Lower leg skin (tissue), 4 donors: ENCODE measurements at places on chromosomes 2 and 18.

GRCh38 chr2:159043710-159044109, 75.3 kb downstream of the TANC1 start:
- DNase-seq, result no peak

GRCh38 chr18:1840878-1841277, 730.4 kb downstream of the METTL4 start:
- DNase-seq, result no peak

DNA sequence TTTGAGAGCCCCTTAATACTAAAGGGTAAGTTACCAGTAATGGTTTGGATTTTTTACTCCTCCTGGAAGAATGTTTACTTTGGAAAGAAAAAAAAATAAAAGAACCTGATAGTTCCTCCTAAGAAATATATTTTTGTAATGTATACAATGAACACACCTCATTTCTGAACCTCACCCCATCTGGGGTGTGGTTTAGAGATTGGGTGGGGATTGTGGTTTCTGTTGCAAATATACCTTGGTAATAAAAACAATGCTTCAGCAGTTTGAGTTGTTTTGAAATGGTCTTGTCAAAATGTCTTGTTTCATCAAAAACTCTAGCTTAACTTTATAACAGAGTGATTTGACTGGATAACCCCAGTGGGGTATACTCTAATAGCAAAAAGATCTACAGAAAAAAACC, 448.9 kb upstream of the MEIS1 start:
- DNase-seq, result no peak

DNA sequence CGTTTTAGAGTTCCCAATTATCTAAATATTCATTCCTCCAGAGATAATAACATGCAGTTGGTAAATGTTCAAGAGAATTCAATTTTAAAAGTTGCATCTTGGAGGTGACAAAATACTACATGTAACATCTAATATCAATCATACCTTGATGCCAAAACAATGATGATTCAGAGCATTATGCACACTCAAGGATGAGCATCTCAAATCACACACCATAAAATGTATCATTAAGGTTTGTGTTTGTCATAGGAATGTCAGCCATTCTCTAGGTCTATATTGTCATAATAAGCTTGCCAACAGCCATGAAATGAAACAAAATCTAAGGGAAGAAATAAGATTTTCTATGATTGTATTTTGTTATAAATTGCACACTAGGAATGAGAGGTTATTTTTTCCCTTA, 1667.0 kb downstream of the DPP10 start:
- no peak for DNase-seq

GRCh38 chr2:238593236-238593635, 166.5 kb downstream of the ASB1 start:
- peak; percentile 34 for DNase-seq

GRCh38 chr18:58891776-58892175, 27.1 kb downstream of the ZNF532 start:
- no peak for DNase-seq

DNA sequence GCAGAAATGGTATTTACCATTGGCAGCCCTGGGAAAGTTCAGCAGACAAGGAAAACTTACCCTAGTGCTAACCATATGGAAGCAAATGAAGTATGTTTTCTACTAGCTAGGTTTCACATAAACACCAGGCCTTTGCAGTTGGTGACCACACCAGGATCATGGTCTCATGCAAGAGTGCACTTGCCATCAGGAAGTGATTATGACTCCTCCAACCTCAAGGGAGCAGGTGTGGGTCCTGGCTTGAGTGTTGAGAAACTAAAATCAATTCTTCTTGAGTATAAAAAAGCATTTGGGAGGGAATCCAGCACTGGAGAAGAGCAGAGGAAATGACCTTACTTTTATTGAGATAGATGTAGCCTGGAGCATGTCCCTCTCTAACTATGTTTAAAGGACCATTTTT, 56.8 kb upstream of the SPAG16 start:
- no peak for DNase-seq

DNA sequence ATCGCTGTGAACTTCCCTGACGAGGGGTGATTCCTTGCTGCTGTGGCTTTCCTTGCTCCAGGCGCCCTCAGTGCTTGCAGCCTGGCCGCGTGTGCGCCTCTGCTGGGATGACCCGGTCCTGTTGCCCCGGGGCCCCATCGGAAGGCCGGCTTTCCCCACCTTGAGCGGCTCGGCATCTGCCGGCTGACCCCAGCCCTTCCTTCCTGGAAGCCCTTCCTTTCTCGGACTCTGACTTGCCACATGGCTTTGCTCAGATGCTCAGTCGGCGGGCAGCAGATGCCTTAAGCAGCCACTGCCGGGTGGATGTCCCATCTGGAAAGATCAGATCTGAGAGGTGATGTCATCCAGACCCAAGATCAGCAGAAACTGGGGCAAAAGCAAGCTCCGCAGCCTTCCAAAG, 100.5 kb upstream of the ODC1 start:
- no peak for DNase-seq

DNA sequence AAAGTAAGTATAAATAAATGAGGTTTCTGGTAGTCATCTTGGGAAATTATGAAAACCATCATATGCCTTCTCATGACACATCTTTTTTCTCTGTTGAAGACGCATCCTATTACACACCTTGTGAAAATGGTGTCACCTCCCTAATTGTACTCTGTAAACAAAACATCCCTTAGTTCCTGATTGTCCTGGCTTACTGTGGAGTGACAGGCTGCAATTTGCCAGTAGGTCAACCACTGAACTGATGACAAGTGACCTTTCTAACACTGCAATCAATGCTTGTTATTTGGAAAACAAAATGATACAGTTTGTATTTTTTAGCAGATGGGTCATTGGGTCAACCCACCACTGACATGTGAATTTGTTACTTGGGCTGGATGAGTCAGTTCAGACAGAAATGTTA, 219.5 kb downstream of the PTPRM start:
- no peak for DNase-seq

DNA sequence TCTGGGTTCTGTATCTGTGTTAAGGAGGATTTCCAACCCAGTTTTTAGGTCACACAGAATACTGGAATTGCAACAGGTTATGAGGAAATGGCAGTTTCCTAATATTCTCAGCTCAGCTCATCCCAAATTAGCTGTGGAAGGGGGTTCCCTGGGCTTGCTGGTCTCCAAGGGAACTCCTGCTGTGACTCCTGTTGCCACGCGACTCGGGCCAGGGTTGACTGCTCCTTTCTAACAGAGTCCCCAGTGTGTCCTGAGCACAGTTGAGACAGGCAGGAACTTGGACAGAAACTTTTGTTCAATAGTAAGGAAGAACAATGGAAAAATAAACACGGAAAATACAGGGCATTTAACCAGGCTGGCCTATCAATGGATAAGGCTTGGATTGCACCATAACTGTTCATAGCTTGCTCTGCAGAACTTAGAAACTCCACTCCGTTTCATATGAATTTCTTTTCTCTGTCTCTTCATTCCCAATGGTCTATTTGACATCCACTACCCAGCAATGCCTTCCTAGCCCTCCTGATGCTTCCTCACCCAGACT, 3.8 kb upstream of the ROCK2 start:
- DNase-seq, result no peak

GRCh38 chr2:198657512-198658121, 800.1 kb downstream of the SATB2 start:
- no peak for DNase-seq

DNA sequence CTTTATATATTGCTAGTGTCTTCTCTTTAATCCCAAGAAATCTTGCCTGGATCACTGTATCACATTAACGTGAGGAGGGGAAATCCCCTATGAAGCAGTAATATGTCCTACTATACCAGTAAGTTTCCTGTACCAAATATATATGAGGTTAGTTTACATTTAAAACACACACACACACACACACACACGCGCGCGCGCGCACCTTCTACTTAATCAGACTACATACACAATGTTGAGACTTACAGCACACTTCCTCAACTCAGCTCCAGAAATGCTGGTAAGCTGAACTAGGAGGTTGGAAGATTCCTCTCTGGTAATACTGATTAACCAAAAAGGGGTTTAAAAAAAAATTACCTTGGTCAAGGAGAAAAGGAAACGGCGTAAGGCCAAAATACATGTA, 49.3 kb downstream of the USP34 start:
- no peak for DNase-seq

GRCh38 chr2:212173331-212173730, 365.3 kb downstream of the ERBB4 start:
- DNase-seq, result no peak

DNA sequence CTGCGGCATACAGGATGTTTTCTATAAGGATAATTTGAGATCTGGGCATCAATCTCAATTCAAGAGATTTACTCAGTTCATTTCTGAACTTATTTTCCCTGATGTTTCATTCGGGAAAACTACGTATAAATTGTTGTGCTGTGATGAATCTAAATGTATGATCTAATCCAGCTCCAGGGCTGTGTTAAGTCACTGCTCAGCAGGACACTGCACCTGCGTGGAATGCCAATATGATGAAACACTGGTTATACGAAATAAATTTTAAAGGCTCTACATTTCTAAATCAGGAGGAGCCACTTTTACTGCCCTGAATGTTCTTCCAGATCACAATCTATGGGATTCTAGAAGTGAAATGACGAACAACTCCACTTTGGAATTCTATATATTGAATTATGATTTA, 259.0 kb downstream of the HNMT start:
- no peak for DNase-seq

DNA sequence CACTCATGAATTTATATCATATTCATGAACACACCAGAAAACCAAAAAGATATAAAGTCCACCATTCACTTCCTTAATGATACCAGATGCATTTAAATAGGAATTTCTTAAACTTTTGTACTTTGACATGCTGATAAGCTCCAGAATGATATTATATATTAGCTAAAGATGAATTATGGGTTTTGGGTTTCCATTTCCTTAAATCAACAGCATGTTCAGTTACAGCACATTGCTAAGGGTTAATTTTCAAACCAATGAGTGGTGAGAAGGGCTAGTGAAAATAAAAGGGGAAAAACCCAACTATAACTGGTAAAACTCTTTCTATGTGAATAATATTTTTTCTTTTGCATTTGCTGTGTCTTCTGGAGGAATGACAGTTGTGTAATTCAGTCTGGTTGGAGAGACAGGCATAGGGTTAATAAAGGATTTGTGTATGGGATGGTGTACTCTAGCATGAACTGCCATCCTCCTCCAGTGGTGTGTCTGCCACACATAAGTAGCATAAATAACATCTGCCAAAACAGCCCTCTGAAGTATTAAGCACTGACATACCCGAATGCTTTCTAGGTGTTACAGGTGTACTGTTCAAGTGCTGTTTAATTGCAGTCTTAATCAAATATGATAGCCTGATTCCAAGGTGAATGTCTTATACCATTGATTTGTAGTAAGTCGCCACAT, 19.3 kb upstream of the CPS1 start:
- no peak for DNase-seq

- no peak for DNase-seq
Observed at GRCh38 chr2:133652398-133652797, 84.1 kb upstream of the NCKAP5 start.

- no peak for DNase-seq
Observed at GRCh38 chr2:62158444-62159121, 37.3 kb upstream of the B3GNT2 start.

GRCh38 chr2:30358351-30358750, 88.7 kb upstream of the LCLAT1 start:
- no peak for DNase-seq

DNA sequence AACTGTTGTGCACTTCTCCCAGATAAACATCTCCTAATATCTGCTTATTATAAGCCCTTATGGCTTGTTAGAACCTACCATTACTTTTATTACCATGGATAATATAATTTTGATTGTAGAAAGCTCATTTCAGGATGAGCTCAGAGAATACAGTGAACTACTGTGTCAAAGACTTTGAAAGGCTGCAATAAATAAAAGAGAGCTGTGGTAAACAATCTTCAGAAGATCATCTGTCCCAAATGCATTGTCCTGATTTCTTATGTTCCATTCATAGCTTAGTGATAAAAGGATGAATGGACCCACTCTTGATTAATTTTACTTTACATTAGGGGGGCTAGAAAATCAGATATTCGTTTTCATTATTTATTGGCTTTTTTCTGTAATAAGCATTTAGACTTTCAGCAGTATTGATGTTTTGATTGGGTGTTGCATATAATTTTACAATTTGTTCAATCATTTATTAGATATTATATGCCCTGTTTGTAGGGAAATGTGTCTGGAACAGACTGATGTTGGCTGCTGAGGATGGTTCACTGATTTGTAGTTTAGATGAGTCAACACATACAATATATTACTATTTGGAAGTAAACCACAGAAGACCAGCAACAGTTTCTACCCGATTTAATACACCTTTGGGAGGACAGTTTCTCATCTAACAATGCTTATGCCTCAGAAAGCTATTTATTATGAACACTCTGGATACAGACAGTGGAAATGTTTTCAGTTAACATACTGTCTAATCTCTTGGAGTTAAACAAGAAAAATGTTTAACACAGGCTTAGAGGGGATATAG, 147.2 kb downstream of the TMEFF2 start:
- no peak for DNase-seq

DNA sequence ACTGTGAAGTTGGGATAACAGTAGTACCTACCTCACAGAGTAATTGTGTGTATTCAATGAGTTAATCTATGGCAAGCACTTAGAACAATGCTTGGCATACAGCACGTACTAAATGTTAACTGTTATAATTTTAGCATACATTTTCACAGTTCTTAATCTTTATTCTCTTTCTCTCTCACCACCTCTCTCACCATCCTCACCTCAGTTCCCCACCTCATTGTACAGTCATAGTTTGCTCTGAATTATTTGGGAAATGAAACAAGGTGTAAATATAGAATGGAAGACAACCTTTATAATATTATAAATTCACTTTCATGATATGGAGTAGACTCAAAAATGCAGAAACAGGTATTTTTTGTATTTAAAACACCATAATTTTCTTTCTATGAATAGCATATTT, 40.0 kb upstream of the DNAH7 start:
- DNase-seq, result no peak

DNA sequence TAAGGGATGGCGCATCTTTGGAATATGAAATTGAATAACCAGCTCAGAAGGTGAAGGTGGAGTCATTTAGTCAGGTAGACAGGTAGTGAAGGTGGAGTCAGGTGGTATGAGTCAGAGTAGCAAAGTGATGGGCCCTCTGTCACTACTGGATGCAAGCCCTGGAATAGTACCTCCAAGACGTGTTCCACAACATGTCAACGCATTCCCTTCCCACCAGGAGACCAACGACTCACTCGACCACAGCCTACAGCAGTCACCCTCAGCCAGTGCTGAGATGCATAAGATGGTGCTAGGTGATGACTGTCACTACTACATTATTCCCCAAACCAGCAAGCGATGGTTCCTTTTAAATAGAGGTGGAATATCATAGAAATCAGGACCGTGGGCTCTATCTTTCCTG, 6.8 kb downstream of the CPLX4 start:
- no peak for DNase-seq

GRCh38 chr18:38602341-38602740, 1036.7 kb upstream of the CELF4 start:
- DNase-seq, result no peak

DNA sequence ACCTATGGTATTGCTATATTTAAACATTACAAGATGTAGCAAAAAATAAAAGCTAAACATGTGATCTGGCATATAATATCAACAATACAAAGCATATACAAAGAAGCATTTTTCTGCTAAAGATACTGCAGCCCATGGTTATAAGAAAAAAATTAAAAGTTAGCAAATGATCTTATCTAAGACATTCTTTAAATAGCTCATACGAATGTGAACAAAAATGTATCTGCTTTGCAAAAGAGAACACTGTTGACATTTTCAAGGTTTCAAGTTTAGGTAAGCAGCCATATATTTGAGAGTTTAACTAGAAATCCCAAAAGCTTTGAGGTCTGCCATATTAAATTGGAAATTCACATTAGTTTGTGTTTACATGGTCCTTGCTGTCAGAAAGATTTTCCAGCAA, 301.0 kb upstream of the SLC39A10 start:
- no peak for DNase-seq
